ENCODE measurements at places on chromosomes 4 and X.

GRCh38 chrX:67749536-67749935, 205.7 kb downstream of the AR start:
- no peak for DNase-seq

GRCh38 chr4:72895408-72895807, 174.1 kb downstream of the COX18 start:
- DNase-seq = no peak

DNA sequence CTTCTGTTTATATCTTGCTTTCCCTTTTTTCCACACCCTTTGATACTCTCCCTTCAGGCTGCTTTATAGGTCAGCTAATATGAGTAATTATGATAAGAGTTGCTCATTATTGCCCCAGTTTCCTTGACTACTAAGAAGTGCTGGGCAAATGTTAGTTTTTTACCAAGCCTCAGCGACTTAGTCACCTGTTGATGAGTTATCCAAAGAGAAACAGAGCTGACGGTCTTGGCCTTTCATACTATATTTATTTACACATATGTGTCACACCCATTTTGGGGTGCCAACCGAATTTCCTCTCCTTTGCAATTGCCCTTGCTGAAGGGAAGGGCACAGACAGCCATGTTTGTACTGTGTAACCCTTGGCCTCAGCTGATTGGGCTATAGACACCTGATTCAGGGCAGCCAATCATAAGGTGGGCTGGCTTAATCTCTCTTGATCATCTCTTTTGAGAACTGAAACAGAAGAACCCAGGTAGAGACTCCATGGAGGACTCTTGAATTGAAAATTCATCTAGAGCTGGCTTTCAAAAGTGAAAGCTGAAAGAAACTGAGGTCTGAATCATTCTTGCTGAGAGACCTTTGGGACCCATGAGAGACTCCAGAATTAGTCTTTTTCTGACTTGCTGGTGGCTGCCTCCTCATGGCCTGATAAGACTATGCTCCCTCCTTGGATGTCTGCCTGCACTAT, 111.7 kb upstream of the RPS6KA3 start:
- DNase-seq = peak; percentile 82

DNA sequence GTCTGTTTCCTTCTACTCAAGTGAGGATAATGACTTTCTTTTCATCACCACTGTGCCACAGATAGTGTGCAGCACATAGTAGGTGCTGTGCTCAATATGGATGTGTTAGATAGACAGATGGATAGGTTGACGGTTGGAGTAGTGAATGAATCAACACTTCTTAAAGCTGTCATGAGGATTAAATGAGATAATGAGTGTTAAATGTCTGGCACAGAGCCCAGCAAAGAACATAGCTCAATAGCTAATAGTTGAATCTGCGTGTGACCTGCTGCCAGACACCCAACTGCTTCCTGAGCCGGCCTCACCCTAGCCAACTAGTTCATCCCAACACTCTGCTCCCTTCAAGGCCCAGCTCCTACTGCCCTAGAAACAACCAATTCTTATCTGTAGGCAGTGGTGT, 67.7 kb upstream of the PJA1 start:
- peak; percentile 2 for DNase-seq

- no peak for DNase-seq
These were observed 42.8 kb downstream of the HMX1 start for GRCh38 chr4:8828869-8829268.

- DNase-seq = no peak
These were observed 22.5 kb downstream of the HNRNPH2 start for GRCh38 chrX:101430457-101431078.
